Renal cortical epithelial cell (primary cell): ENCODE measurements at places on chromosomes 2 and 18.

DNA sequence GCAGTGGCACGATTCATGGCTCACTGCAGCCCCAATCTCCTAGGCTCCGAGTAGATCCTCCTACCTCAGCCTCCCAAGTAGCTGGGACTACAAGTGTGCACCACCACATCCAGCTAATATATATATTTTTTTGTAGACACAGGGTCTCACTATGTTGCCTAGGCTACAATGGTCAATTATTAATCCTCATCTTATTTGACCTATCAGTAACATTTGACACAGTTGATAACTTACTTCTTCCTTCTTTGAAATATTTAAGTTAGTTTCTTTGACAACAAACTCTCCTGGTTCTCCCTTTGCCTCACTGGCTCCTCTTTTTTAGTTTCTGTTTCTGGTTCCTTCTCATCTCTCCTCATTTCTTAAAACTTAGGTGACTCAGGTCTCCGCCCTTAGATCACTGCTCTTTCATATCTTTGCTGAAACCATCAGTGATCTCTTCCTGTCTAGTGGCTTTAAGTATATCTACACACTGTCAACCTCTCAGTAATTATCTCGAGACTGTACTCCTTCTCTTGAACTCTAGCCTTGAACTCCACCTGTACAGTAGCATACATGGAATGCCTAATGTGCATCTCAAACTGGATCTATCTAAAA is 11.5 kb downstream of the PGAP1 start:
- DNase-seq, result no peak

DNA sequence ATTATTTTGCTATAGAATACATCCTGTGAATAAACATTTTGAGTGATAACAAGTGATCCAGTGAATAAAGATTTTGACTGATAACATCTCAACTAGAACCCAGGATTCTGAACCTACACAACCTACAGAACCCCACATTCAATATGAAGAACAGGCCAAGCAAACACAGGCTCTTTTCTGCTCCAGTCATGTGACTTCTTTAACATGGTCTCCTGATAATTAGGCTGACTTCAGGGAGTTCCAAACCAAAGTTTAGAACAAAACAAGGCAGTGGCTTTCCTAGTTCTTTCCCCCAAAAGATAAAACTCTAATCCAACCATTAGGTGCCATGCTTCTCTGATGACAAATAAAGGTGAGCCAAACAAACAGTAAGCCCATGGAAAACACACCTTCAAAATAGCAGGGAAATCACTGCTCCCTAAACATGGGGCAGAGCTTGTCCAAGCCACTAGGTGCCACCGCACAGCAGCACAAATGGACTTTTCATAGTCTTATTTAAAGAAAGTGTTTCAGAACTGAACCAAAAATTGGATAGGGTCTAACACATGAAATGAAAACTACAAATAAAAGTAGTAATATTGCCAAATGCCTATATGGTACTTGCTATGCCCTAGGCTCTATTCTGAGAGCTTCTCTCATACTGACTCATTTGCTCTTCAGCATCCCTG is 95.3 kb downstream of the EVA1A start:
- peak; percentile 53 for DNase-seq

DNA sequence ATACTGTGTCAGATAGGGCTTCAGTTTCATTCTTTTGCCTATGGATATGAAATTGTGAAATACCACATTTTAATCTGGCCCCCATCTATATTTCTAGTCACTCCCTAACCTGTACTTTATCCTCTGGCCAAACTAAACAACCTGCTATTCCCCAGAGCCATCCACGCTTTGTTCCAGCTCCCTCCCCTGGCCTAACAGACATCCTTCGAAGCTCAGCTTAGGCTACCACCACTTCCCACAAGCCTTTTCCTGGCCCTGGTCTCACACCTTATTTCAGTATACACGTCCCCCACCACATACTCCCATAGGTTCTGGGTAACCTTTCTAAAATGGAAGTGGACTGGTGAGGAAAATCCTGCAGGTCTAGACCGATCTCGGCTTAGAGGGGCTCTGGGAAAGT is 55.4 kb downstream of the MAP4K3 start:
- DNase-seq, result no peak

DNA sequence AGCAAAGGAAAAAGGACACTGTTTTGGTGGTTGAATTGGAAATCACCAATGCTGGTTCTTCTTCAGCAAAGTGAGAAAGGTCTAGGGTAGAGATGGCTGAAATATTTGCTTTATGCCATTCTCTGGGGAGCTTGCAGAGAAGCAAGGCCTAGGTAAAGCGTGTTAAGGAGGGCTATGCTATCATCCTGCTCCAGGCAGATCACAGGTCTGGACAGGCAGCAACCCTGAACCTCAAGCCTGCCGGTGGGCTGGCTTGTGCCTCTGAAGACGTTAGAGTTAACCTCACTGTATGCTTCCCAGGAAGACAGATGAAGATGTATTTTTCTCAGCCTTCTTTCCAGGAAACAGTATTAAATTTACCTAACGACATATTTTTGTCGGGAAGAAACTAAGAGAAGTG is 138.5 kb upstream of the LYPD6 start:
- DNase-seq, result no peak

- DNase-seq, result no peak
Measured at GRCh38 chr2:112140205-112140802, 2.1 kb downstream of the FBLN7 start.

DNA sequence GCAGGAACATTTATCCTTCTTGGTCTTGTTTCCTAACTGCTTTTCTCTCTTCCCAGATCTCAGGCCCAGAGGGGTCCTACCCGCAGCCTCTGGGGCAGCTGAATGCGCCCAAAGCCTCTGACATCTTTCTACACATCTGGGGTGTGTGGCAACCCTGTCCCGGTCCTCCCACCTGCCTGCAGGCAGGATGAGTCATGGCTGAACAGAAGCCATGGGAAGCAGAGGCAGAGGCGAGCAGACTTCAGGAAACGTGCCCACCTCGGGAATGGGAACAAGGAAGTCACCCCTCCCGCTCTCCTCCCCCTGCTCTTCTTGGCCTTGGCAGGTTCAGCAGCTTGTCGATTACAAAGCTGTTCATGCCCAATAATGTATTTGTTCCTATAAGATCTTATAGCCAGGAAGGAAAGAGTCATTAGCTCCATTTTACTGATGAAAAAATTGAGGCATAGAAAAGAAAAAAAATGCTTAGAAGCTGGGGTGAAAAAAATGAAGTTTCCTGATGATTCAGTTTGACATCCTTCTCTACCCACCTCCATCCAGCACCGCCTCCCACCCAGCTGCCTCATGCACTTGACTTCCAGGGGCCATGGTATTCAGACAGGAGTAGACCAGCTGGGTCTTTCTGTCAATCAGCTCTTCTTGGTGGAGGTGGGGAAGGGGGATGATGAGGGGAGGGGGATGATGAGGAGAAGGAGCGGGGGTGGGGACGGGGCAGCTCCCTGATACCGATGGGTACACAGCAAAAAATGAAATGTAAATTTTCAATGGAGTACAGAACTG is 10.4 kb upstream of the KCNF1 start:
- peak; percentile 33 for DNase-seq

- no peak for DNase-seq
Measured at GRCh38 chr18:8866679-8867078, 161.3 kb downstream of the MTCL1 start.
